Small intestine (tissue), 16 donors: ENCODE measurements at places on chromosomes 11 and 22. TPM values are rescaled to one million over a fixed set of nuclear protein-coding genes. Genes with fewer than 3 reads are reported as not detected.
A peak's percentile ranks its signal among the peaks of the same experiment; 100 is the strongest.

DNA sequence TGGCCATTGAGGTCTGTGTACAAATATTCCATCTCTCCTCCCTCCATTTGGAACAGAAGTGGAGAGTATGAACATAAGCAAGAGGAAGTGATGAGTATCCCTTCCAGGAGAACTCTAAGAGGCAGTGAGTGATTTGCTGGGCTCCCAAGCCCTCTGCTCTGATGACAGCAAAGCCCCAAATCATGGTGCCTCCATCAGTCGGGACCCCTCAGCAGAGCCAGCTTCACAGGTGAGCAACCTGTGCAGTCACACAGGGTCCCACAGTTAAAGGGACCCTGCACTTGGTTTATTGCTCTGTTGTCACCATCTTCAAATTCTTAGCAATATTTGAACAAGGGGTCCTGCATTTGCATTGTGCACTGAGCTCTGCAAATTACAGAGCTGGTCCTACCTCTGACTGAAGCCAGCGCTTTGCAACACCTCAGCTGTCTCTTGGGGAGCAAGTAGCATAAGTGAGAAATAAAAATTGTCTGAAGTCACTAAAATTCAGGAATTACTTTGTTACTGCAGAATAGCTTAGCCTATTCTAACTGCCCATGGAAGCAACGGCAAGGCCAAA, 466.4 kb downstream of the MN1 start:
- no peak overlapping the region for H3K4me3 ChIP-seq
- no peaks in the 10 kb centered on the region for H3K36me3 ChIP-seq
- no peak for DNase-seq
- no peaks in the 10 kb centered on the region for H3K4me1 ChIP-seq
- H3K27me3 ChIP-seq, result no peaks in the 10 kb centered on the region

GRCh38 chr11:131290185-131290584, 80.2 kb upstream of the NTM start:
- no peak for DNase-seq
- no peak overlapping the region for H3K4me3 ChIP-seq
- H3K27ac ChIP-seq, result no peak overlapping the region
- no peaks in the 10 kb centered on the region for H3K36me3 ChIP-seq
- no peaks in the 10 kb centered on the region for H3K4me1 ChIP-seq
- H3K27me3 ChIP-seq, result no peaks in the 10 kb centered on the region

GRCh38 chr11:95888439-95888838, 35.5 kb downstream of the MTMR2 start:
- H3K27ac ChIP-seq, result no peak overlapping the region
- no peaks in the 10 kb centered on the region for H3K36me3 ChIP-seq
- no peak for DNase-seq
- no peak overlapping the region for H3K4me3 ChIP-seq
- no peaks in the 10 kb centered on the region for H3K27me3 ChIP-seq
- peaks cover 15% of the 10 kb centered on the region for H3K4me1 ChIP-seq

- no peaks in the 10 kb centered on the region for H3K4me1 ChIP-seq
- H3K27ac ChIP-seq, result no peak overlapping the region
- DNase-seq, result no peak
- H3K4me3 ChIP-seq, result no peak overlapping the region
These were observed 219.1 kb upstream of the ARHGAP42 start for GRCh38 chr11:100467821-100468508.

- H3K27me3 ChIP-seq, result no peaks in the 10 kb centered on the region
- H3K36me3 ChIP-seq, result peaks cover 66% of the 10 kb centered on the region
- H3K4me1 ChIP-seq, result no peaks in the 10 kb centered on the region
- H3K27ac ChIP-seq, result no peak overlapping the region
- no peak for DNase-seq
These were observed 32.4 kb downstream of the PIK3IP1 start for GRCh38 chr22:31259798-31260473.

GRCh38 chr11:14029971-14030920, 67.7 kb downstream of the SPON1 start:
- H3K27ac ChIP-seq, result peak overlapping the region; percentile 67
- peak; percentile 83 for DNase-seq

- H3K36me3 ChIP-seq, result no peaks in the 10 kb centered on the region
- DNase-seq, result peak; percentile 16
- H3K27me3 ChIP-seq, result no peaks in the 10 kb centered on the region
- no peak overlapping the region for H3K27ac ChIP-seq
- H3K4me1 ChIP-seq, result no peaks in the 10 kb centered on the region
These were observed 418.2 kb downstream of the SOX6 start for GRCh38 chr11:15938121-15938611.

DNA sequence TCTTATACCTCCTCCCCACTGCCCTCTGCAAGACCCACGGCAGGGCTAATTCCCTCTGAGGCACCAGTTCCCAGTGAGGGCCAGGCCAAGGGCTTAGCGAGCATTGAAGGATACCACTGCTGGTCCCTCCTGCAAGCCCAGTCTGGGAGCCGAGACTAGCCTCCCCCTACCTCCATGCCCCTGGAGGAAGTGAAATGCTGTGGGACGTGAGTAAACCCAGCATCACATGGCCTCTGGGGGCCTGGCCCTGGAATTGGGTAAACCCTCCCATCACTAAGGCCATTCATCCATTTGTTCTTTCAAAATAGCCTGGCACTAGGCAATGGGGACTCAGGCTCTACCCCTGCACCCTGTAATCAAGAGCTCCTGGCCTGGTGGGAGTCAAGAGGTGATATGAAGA, 24.7 kb downstream of the ARAP1 start:
- no peak overlapping the region for H3K27ac ChIP-seq
- no peaks in the 10 kb centered on the region for H3K27me3 ChIP-seq
- no peak for DNase-seq
- no peaks in the 10 kb centered on the region for H3K36me3 ChIP-seq
- H3K4me3 ChIP-seq, result no peak overlapping the region

DNA sequence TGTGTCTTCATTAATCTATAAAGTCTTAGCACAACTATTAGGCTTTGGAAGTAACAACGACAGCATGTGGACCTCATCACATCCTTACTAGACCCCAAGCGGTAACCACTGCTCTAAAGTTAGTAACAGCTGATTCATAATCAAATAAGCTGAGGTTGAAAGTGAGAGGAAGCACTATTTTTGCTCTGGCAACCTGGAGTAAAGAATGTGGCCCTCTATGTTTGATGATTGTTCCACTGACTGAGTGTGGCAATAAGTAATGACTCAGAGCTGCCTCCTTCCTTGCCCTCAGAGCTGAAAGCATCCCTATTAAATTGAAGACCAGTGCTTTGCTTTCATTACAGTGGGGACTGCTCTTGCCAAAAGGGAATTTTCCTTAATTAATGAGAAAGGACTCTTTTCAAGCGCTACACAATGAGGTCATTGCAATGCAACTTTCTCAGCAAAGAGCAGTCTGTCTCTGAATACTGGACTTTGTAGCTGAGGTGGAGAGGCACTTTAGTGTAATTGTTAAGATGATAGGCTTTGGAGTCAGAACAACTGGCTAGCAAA, 906.1 kb upstream of the RAG2 start:
- no peak overlapping the region for H3K4me3 ChIP-seq
- DNase-seq, result peak; percentile 85
- H3K27ac ChIP-seq, result peak overlapping the region; percentile 87
- H3K27me3 ChIP-seq, result no peaks in the 10 kb centered on the region

DNA sequence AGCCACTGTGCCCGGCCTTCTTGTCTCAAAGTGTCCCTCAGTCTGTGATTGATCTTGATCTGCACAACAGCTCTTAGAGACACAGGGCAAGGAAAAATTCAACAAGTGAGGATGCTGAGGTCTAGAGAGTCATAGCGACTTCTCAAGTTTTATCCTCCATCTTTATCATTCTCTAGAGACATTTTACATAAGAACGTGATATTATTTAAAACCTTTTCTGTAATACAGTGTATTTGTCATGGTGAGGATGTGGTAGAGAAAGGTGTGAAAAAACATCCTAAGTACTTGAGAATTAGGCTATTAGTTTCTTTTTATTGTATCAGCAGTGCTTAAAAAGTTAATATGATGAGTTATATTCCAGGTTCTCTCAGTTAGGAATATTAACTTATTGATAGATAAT, 50.2 kb downstream of the EMSY start:
- H3K4me1 ChIP-seq, result peaks cover 4% of the 10 kb centered on the region
- no peaks in the 10 kb centered on the region for H3K27me3 ChIP-seq
- H3K36me3 ChIP-seq, result peaks cover 6% of the 10 kb centered on the region
- DNase-seq, result no peak

- no peaks in the 10 kb centered on the region for H3K4me1 ChIP-seq
- H3K4me3 ChIP-seq, result no peak overlapping the region
- peaks cover 8% of the 10 kb centered on the region for H3K27me3 ChIP-seq
- no peak overlapping the region for H3K27ac ChIP-seq
These were observed 15.6 kb downstream of the KCNC1 start for GRCh38 chr11:17750013-17750800.

DNA sequence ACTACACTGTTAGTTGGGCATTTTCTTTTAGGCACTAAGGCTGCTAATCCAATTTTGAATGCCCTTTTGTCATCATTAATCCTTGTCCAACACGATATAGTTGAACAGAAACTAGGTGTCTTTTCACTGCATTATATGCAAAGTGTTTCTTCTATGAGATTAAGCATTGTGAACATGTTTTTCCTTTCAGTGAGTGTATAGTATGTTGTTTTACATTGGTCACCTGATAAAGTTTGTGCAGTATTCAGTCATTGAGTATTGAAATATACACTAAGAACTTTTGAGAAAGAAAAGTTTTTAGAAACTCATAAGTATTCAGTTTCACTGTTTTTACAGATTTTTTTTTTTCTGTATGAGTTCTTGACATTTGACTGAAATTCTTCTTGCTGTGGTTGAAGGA, 59.0 kb downstream of the ZC3H12C start:
- no peak overlapping the region for H3K4me3 ChIP-seq
- H3K27ac ChIP-seq, result no peak overlapping the region
- DNase-seq, result no peak
- no peaks in the 10 kb centered on the region for H3K27me3 ChIP-seq
- H3K4me1 ChIP-seq, result no peaks in the 10 kb centered on the region

DNA sequence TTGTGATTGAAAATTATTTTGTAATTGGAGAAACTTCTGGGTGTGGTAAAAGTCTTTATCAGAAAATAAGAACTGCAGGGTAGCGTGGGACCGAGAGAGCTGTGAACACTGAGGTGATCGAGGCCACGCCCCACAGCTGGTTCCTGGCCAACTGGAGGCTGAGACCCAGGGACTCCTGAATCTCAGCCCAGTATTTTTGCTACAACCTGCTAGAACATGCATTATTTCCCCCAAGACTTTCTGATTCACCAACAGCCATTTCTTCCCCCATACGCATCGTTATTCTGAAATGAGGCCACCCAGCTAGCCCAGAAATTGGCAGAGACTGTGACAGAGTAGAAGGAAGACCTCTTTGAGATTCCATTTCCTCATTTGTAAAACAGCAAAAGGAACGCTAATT, 3.4 kb upstream of the FGF19 start:
- H3K27me3 ChIP-seq, result peaks cover 35% of the 10 kb centered on the region
- no peak overlapping the region for H3K4me3 ChIP-seq
- peak overlapping the region; percentile 80 for H3K27ac ChIP-seq
- peaks cover 3% of the 10 kb centered on the region for H3K4me1 ChIP-seq

DNA sequence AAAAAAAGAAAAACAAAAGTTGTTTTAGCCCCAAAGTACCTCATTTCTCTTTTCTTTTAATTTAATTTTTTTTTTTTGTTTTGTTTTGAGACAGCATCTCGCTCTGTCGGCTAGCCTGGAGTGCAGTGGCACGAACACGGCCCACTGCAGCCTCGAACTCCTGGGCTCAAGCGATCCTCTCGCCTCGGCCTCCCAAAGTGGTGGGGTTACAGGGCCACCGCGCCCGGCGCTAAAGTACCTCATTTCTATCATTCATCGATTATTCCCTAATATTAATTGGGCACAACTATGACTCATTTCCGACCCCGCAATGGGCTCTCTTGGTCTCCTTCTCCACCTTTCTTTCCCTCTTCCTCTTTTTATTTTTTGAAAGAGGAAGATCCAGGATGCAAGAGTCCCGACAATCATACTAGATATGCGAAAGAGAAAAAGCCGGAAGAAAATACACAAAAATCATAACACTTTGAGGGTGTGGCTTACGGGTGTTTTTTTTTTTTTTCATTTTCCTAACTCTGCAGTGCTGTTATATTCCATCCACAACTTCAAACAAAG, 475 bp upstream of the AIP start:
- peak overlapping the region; percentile 44 for H3K27ac ChIP-seq
- H3K4me1 ChIP-seq, result peaks cover 2% of the 10 kb centered on the region
- H3K36me3 ChIP-seq, result no peaks in the 10 kb centered on the region

- H3K27ac ChIP-seq, result no peak overlapping the region
- peaks cover 7% of the 10 kb centered on the region for H3K4me1 ChIP-seq
- DNase-seq, result peak; percentile 50
- H3K36me3 ChIP-seq, result no peaks in the 10 kb centered on the region
- peak overlapping the region; percentile 38 for H3K4me3 ChIP-seq
These were observed 32.0 kb downstream of the PDE2A start for GRCh38 chr11:72642043-72642883.

GRCh38 chr11:14070896-14071295, 108.4 kb downstream of the SPON1 start:
- H3K27ac ChIP-seq, result no peak overlapping the region
- no peaks in the 10 kb centered on the region for H3K27me3 ChIP-seq
- DNase-seq, result no peak
- peaks cover 3% of the 10 kb centered on the region for H3K4me1 ChIP-seq
- no peak overlapping the region for H3K4me3 ChIP-seq
- H3K36me3 ChIP-seq, result no peaks in the 10 kb centered on the region

GRCh38 chr22:17957693-17958092, 66.7 kb downstream of the MICAL3 start:
- DNase-seq, result no peak
- no peaks in the 10 kb centered on the region for H3K36me3 ChIP-seq
- no peaks in the 10 kb centered on the region for H3K27me3 ChIP-seq
- H3K4me3 ChIP-seq, result no peak overlapping the region
- no peak overlapping the region for H3K27ac ChIP-seq

OR2D2 gene
- not detected for polyA plus RNA-seq

NRIP3 gene
- polyA plus RNA-seq, result 0.70 TPM

RIC3 gene
- polyA plus RNA-seq, result 0.45 TPM

COPB1 gene
- polyA plus RNA-seq, result 82.1 TPM

CCDC116 gene
- 0.21 TPM for polyA plus RNA-seq

MUC5AC gene
- polyA plus RNA-seq, result not detected

ART5 gene
- not detected for polyA plus RNA-seq
